ENCODE measurements at places on chromosomes 11 and 22.
A peak's percentile ranks its signal among the peaks of the same experiment; 100 is the strongest.

DNA sequence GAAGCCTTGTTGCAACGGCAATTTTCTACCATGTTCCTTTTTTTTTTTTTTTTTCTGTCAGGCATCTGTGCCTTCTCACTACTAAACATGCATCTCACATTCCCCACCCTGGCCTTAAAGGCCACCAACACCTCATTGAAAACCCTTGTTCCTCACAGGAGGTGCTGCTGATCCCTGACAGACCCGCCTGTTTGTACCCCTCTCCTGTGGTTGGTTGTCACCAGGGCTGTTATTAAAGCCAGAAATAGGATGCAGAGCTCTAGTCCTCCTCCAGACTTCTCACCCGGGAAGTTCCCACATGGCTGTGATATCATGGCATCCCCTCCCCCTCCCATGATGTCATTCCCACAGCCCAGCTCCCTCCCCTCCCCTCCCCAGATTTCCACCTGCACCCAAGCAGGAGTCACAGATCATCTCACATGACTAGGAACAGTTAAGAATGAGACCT, 302.8 kb upstream of the NCAM1 start:
- DNase-seq, result no peak

GRCh38 chr11:129375751-129376657, at the start of gene BARX2:
Gene BARX2 (plus strand): TSS chr11:129375848. CDS start chr11:129376036, 188 bp downstream.
- peak; percentile 40 for DNase-seq

GRCh38 chr22:40444178-40444831, 73.9 kb downstream of the SGSM3 start:
- DNase-seq, result no peak

DNA sequence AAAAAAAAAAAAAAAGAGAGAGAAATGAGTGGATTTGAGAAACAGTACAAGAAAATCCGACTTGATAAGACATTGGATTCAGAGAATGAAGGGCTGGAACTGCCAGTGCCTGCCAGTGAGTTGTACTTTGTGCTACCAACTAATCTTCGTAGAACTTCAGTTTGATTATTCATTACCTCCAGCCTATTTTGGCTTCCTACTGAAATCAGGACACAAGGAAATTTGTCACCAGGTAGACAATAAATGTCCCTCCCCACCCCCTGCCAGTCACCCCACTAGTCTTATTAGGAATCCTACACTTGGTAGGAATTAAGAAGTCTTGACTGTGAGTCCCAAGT, 21.4 kb upstream of the POLD3 start:
- no peak for DNase-seq

- DNase-seq, result no peak
Observed at GRCh38 chr11:28794405-28794804, 686.2 kb downstream of the METTL15 start.

DNA sequence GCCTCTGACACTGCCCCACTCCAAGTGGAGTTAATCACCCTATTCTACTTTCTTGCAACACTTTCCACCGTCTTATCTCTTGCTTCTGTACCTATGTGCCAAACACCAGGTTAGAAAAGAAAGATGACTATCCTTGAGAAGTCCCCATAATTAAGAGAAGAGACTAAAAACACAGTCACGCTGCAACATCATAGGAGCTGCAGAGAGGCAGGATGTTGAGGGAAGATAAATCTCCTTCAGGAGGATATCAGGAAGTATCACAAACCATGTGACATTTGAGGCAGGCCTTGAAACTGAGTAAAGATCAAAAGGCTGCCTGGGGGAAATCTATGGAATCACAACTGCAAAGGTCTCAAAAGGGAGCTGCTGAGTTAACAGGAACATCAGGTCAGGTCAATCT, 24.8 kb downstream of the GAB2 start:
- no peak for DNase-seq

GRCh38 chr11:72229925-72230763, 5.6 kb downstream of the INPPL1 start:
- no peak for DNase-seq

DNA sequence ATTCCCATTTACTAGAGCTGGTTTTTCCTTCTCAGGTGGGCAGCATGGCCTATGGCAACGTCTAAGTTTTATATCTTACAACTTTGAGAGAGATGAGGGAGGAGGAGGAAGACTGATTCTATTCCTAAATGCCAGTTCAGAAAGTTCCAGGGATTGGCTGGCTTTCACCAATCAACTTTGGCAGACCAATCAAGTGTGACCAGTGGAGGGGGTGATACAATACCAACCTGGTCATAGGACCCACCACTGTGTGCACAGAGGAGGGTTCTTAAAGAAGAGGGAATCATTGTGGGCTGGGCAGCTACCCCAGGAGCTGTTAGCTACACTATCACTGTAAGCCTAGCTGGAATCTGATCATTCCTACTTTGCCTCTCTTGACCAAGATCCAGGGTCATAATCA, 8.1 kb downstream of the DIXDC1 start:
- no peak for DNase-seq

All from AG10803 (cell line).